ENCODE measurements at places on chromosomes 3 and 15.
A peak's percentile ranks its signal among the peaks of the same experiment; 100 is the strongest.

GRCh38 chr3:119356646-119357045 is 62.5 kb downstream of the ARHGAP31 start:
- no peak for DNase-seq

GRCh38 chr3:136042608-136043221 is 77.2 kb downstream of the PPP2R3A start:
- DNase-seq: peak; percentile 75

GRCh38 chr3:71785532-71786216 is 726 bp upstream of the PROK2 start:
- DNase-seq: no peak

DNA sequence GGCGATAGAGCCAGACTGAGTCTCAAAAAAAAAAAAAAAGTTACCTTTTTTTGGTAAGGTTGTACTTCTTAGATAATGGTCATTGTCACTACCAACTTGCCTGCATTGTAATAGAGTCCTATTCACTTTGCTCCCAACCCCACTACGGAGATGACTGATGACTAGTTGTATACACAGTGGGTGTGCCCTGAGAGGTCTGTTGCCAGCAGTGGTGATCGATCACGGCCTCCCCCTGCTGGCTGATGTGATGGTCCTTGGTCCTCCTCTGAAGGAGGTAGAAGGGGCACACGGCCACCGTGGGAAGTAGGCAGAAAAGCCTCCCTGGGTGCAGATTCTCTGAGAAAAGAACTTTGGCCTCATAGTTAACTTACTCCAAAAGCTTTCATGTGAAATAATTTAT is 10.7 kb downstream of the GCNT3 start:
- DNase-seq: peak; percentile 61

- no peak for DNase-seq
These were observed 301.3 kb downstream of the IL20RB start for GRCh38 chr3:137259089-137259488.

- no peak for DNase-seq
These were observed 178.6 kb upstream of the CCDC54 start for GRCh38 chr3:107198581-107199181.

GRCh38 chr3:12237912-12238650 is 50.8 kb upstream of the PPARG start:
- DNase-seq: peak; percentile 63

DNA sequence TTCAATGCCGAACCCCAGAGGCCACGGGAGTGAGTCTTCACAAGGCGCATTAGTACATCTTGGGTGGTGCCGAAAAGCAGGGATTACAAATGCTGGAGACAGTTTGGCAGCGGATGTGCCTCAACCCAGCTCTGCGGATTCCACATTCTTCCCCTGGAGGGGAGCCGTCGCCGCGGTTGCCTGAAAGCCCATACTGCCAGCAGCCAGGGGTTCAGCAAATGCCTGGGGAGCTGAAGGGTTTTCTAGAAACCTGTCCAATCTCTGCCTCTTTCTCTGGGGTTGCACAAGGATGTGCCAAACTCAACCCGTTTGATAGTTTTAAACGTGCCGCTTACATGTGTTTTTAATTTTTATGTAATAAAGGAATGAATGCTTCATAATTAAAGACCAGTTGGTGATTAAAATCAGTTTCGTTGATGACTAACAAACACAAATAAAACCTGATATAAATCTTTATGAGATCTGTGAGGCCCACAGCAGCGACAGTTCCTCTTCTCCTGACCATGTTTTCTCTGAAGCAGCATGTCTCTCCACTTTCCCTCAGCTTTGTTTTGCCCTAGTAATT is 74.6 kb upstream of the LEKR1 start:
- peak; percentile 97 for DNase-seq

DNA sequence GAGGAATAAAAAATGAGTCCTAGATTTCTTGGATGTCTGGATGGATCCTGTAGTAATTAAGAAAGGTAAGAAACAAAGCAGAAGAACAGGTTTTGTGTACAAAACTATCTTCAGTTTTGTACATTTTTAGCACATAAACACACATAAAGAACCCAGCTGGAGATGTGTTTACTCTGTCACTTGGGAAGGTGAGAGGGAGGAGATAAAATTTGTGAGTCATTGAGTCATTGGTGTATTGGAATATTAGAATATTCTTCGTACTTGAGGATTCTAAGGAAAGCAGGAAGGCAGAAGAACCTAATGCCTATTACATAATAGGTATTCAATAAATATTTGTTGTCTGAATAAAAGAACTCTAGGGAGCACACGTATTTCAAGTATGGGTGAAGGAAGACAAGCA is 17.4 kb downstream of the APPL1 start:
- no peak for DNase-seq

- no peak for DNase-seq
These were observed 37.9 kb downstream of the PSTPIP1 start for GRCh38 chr15:77032647-77033416.

- no peak for DNase-seq
These were observed 37.2 kb downstream of the FSIP1 start for GRCh38 chr15:39745415-39745814.

DNA sequence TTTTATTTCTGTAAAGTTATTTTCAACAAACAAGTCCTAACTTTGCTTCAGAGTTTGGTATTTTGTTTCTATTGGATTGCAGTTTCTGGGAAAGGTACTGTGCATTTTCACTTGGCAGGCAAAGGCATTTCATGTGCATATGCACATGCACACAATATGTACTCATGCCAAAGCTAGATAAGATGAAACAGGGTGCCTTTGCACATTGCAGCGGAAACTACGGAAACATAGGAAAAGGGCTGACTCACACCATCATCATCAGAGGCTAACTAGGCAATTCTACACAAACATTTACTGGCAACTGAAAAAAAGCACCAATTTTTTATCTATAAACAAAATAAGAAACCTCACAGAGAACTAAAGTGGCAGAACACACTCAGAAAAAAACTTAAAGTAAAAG is 550.6 kb upstream of the NECTIN3 start:
- DNase-seq: peak; percentile 87

- peak; percentile 70 for DNase-seq
These were observed 28.9 kb downstream of the FBXW12 start for GRCh38 chr3:48400824-48401433.

- DNase-seq: no peak
These were observed 5.2 kb upstream of the EIF1B start for GRCh38 chr3:40304352-40304751.

DNA sequence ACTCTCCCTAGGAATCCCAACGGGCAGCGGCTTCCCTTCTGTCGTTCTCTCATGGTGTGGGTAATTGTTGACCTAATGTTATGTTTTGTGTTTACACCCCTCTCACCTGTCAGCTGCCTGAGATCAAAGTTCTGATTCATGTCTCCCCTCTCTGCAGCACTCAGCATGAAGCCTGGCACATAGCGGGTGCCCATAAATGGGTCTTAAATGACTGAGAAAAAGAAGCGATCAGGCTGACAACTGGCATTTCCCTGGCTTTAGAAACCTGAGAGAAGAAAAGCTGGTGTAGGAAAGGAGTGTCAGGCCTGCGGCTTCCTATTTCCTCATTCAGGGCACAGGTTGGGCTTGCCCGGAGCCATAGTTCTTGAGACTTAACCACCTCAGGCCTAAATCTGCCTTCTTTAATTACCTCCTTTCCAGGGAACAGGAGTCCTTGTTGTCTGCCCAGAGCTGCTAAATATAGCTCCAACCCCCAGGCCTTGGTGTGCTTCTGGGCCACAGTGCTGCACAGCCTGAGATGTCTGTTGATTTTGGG is 31.8 kb downstream of the LPP start:
- peak; percentile 84 for DNase-seq

DNA sequence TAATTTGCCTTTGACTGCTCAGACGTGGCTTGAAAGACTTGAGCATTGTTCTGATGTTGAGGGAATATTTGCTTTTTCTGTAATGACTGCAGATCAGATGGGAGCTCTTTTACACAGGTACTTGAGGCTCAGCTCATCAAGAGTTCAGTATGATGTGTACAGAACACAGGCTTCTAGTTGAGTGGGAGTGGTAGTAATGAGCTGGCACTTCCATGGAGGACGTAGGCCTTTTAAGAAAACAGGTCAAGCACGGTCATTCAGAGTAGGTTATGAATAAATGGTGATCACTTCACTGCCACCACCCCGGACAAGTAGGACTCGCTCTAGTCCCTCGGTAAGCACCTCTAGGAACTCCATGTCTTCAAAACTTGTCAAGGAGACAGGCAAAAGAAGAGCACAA is 8.8 kb downstream of the EMC4 start:
- DNase-seq: no peak

GRCh38 chr3:11736136-11736833 is 92.6 kb upstream of the VGLL4 start:
- DNase-seq: no peak

DNA sequence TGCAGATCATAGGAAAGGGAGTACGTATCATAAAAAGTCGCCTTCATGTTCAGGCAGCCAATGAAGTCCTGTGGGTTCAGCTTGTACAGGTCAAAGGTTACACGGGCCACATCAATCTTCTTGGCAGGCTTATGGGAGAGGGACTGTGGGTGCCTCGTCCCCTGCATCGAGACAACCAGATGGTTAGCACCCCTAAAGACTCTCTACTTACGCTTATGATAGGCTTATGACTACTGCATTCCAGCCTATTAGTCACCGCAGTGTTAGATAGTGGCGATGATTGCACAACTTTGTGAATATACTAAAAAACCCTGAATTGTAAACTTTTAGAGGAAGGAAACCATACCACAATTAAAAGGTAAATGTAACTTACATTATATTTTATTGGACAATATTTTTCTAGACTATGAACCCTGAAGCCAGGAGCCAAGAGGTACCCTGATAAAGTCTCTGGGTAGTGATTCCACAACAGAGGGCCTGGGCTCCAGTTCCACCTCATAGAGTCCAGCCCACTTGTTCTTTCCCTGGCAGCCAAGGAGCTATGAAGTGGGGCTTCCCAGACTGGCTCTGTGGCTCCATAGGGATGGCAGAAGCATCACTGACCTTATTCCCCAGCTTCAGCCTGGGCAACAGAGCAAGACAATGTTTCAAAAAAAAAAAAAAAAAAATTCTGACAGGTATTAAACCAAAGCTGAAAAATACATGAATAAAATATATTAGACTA is 2.5 kb upstream of the FANCD2 start:
- DNase-seq: peak; percentile 80

DNA sequence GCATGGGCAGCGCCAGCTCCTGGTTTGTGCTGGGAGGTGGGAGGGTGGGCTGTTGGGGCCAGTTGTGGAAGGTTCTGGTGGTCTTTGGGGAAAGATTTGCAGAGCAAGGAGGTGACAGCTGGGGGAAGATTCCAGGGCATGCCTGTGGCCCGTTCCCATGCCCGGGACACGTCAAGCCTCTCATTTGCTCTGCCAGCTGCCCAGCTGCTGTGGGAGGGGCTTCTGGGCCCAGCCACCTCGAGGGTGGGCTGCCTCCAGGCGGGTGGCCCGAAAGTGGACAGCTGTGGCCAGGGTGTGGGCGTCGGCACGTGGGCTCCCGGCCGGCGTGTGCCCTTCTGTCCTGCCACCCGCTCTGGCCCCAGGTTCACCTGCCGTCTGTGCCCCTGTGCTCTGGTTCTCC is 17.2 kb downstream of the PLXNA1 start:
- DNase-seq: no peak

DNA sequence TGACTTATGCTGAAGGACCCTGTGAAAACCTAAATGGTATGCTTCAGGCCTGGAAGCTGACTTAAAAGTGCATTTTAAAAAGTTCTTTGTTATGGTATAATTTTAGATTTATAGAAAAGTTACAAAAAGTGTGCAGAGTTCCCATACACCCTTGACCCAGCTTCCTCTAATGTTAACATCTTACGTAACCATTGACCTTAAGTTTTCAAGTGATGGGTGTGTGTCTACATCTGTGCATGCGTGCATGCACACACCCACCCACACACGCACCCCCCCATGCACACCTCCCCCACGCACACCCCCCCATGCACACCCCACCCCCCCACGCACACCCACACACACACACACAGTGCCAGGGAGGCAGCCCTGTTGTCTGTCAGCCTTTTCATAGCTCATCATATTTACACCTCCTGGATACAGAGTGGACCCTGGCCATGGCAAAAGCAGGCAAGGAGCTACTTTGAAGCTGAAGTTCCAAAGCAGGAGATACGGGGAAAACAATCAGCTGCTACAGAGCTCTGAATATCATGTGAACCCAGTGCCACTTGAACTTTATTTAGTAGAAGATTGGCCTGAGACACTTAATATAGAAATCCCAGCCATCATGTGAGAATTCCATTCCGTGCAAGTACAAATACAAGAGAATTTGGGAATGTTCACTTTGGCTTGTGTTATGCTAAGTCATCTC is 30.0 kb upstream of the TRAK1 start:
- DNase-seq: no peak

DNA sequence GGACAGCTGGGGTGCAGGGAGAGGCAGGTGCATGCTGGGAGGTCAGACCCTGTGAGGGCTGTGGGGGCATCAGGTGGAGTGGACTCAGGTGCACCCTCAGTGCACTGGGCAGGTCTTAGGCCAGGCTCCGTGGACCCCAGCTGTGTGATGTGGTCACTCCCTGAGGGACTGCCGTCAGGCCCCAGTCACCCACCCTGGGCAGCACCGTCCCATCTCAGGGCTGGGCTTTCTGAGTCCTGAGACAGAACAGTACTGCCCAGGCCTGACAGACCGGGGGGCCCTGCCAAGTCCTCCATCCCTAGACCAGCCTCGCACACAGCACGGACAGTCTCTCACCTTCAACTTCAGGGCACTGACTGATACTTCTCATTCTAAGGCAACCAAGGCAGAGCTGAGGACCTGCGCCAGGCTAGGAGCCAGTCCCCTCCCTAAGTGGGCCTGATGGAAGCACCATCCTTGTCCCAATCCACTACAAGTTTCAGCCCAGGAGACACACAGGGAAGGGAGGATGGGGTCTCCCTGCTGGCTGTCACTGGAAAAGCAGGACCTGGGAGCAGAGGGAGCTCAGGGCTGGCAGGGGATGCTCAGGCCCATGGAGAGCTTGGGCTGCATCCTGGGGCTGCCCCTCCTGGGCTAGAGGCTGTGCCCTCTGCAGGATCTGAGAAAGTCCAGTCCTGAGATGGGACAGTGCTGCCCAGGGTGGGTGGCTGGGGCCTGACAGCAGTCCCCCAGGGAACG is 86.3 kb downstream of the LMLN start:
- DNase-seq: no peak

DNA sequence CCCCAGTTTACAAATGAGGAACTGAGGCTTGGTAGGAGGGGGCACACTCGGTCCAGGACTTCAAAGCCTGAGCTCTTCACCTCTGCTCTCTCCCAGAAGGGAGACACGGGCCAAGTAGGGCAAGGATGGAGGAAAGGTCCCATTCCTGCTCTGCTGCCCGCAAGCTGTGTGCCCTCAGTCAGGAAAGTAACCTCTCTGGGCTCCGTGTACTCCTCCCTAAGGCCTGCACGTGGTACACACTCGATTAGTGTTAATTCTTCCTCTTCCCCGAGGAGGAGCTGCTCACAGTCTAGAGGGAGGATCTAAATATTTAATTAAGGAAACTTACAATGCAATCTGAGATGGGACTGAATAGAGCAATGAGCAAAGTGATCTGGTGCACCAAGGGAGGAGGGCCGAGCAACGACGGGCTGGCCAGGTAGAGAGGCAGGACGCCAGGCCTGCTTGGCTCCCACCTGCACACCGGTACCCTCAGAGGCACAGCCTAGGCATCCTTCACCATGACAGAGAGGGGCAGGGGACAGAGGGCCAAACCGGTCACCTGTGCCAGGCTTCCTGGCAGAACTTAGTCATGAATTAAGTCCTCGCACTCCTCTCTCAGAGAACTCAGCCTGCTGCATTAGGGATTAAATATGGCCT is 47.2 kb upstream of the IQSEC1 start:
- DNase-seq: no peak
